ENCODE measurements at places on chromosomes 1 and 21.

- no peak for DNase-seq
Measured at GRCh38 chr21:26157801-26158200, 12.8 kb downstream of the APP start.

DNA sequence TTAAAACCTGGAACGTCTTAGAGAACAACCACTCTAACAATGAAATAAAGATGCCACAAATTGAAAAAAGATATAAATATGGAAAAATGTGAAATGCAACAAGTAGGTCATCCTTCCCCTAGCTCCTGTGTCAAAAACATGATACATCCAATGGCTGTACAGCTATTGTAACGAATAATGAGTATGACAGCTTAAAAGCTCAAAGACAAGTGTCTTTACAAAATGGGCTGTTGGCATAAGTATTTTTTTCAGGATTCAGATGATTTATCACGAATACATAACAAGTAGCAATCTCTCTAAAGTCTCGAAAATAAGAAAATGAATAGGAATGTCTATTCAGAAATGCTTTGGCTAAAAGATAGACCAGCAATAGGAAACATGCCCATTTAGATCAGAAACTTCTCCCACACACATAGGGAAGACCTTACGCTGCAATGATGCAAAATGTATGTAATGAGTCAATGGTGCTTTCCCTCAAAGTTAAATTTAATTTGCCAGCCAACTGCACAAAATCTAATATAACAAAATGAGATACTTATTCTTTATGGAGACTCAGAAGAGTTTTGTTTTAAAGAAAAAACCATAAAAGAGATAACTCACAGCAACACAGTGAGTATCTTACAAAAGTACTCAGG lies 8.3 kb downstream of the TGFBR3 start:
- DNase-seq = no peak

GRCh38 chr21:14824126-14824525 lies 240.7 kb downstream of the NRIP1 start:
- no peak for DNase-seq

GRCh38 chr1:213054142-213054541 lies 3.1 kb downstream of the RPS6KC1 start:
- no peak for DNase-seq

- DNase-seq = no peak
Measured at GRCh38 chr1:199837321-199837720, 190.2 kb upstream of the NR5A2 start.

DNA sequence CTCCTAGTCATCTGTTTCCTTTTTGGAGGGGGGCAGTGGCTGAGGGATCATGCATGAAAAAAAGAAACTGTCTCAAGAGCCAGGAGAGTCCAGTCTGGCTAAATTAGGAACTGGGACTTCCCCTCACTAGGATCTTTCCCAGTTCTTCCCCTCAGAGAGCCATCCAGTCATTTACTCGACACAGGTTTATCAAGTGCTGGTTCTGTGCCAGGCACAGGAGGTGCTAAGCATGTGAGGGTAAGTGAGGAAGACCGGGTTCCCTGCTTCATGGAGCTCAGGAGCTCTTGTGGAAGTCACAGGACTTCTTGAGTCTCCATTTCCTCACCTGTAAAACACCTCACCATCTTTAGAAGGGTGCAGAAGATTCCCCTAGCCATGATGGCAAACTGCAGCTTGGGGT lies 8.6 kb upstream of the NUAK2 start:
- no peak for DNase-seq

DNA sequence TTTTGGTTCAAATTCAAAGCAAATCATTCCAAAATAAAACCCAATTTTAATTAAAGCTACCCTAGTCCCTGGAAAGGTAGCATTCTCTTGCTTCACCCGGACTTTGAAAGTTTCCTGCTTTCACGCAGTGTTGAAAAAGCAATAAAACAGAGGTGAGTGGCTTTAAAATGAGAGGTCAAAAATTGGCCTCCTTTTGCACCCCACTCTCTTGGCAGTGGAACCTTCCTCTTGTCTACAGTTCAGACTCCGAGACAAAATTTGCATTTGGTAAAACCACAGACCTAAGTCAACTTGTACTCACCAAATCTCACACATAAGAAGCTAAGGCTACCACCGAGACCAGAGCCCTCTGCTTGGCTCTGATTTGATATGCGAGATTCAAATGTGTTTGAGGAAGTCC lies 252.7 kb downstream of the TTLL7 start:
- no peak for DNase-seq

Measured in CD4-positive, alpha-beta T cell treated with Interleukin-6 for 4 hours (primary cell).